NCI-H1436 (cell line): ENCODE measurements at places on chromosomes 1 and 21.
A peak's percentile ranks its signal among the peaks of the same experiment; 100 is the strongest.

DNA sequence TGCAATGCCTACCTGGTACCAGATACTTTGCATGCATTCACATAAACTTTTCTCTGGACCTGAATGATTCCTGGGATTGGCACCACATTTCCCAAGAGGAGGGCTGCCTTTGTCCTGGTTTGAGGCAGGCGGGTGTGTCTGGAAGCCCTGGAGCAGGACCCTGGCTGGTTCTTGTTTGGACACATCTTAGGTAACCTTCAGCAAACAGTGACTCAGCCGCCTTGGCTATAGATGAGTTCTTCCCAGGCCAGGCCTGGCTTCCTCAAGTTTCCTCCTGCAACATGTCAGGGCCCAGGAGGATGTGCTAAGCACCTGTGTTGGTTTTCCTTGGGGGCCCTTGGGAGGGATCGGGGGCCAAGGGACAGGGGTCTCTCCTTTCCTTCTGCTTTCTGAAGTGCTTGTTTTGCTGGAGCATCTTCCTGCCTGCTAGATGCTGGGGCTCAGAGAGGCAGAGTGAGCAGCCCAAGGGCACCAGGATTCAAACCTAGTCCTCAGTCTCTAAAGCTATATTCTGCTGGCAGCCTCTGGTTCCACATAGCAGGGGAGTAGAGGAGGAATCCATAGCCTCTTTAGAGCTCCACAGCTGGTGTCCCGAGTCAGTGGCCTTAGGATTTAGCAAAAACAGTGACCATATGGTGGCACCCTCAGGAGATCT lies 38.2 kb downstream of the PAX7 start:
- DNase-seq: no peak

DNA sequence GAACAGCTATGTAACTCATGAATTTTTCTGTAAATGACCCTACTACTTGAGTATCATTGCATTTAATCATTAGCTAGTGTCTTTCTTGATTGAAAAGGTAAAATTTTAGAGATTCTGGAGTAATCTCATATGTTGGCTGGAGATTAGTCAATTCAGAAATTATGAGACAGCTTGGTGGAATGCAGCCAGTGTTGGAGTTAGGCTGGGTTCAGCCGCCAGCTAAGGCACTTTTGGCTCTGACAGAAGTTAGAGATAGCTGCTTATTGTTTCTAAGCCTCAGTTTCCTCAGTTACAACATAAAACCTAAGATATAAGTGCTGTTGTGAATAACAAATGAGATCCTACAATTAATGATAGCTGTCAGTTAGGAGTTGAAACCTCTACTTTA lies 49.4 kb downstream of the TBCE start:
- DNase-seq: no peak

DNA sequence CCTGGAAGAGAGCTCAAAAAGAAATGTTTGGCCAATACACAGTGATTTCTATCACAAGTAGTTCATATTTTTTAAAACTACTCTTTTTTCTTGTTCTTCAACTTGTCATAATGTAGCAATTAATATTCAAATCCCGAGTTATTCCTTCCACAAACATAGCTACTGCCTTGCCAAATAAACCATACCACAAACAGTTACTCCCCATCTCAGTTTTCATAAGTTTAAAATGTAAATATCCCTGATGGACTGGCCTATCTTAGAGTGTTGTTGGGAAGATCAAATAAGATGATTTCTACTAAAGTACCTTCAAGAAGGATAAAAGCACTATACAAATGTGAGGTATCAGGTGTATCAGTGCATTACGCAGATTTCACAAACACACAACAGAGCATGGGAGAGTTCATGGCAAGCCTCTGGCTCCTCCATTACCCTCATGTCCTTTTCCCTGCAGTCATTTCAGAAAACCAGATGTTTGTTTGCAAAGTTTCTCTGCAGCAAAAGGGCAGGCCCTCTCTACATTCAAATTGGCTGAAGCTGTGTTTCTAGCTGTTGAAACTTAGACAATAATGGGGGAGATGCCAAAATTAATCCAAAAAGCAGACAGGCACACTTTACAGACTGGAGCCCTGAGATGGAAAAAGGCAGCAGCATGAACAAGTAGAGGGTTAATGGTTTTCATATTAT lies 16.1 kb downstream of the WLS start:
- no peak for DNase-seq

DNA sequence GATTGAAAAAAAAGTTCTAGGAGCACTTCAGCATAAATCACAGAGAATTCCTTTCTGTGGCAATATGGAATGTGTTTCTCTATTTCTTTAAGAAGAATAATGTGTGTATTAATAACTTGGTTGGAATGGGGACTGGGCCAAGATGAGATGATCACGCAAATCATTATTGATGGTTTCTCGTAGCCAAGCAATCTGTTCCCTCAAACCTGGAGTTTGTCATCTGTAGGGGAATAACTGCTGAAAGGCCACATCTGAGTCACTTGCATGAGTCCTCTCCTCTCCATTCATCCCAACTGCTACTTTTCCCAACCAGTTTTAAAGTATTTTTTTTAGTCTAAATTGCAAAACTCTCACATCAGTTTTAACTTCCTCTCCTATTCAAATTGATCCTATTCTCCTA lies 480.4 kb downstream of the PLPP3 start:
- no peak for DNase-seq

GRCh38 chr1:17498214-17498613 lies 41.3 kb upstream of the ARHGEF10L start:
- DNase-seq: no peak

DNA sequence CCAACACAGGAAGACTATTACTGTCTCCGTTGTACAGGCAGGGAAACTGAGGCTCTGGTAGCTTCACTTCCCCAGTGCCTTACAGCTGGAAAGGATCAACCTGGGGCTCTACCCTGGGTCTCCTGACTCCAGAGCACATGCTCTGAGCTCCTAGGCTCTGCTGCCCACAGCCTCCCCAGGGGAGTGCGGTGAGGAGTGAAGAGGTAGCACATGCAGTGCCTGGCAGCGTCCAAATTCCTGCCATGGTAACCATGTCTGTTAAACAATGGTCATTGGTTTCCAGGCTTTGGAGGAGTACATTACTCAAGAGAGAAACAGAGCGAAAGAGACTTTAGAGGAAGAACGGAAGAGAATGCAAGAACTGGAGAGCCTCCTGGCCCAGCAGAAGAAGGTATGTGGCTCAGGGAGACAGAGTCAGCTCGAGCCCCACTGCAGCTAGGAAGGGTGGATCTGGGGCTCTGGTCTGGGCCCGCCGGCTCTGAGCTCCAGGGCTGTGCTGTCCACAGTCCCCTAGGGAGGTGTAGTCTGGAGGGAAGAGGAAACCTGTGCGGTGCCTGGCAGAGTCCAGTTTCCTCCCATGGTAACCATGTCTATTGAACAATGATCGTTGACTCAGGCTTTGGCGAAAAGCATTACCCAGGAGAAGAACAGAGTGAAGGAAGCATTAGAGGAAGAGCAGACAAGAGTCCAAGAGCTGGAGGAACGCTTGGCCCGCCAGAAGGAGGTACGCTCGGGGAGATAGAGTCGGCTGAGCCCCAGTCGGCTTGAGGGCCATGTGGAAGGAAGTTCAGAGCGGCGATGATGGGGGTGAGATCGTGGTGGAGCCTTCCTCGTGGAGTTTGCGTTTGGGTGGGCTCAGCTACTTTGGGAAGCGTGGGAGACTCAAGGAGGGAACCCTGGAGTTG lies 64.6 kb upstream of the EFHD2 start:
- no peak for DNase-seq

DNA sequence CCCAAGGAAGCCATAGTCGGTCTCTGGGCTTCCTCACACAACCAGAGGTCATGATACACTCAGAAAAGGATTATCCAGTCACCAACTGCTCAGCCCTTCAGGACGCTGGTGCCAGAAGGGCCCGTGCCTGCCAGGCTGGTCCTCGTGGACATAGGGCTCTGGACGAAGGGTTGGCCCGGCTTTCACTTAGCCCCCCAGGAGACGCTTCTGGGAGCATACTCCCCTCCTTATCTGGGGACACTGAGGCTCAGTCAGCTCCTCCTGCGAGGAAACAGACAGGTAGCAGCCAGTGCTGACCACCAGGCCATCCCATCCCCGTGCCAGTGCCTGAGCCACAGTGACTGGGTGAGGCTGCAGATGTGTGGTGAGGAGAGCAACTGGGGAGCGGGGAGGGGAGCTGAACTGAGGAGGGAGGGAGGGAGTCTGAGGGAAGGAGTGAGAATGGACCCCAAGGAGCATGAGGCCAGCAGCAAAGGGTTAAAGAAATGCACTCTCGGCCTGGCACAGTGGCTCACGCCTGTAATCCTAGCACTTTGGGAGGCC lies 17.9 kb upstream of the LAPTM5 start:
- DNase-seq: no peak

DNA sequence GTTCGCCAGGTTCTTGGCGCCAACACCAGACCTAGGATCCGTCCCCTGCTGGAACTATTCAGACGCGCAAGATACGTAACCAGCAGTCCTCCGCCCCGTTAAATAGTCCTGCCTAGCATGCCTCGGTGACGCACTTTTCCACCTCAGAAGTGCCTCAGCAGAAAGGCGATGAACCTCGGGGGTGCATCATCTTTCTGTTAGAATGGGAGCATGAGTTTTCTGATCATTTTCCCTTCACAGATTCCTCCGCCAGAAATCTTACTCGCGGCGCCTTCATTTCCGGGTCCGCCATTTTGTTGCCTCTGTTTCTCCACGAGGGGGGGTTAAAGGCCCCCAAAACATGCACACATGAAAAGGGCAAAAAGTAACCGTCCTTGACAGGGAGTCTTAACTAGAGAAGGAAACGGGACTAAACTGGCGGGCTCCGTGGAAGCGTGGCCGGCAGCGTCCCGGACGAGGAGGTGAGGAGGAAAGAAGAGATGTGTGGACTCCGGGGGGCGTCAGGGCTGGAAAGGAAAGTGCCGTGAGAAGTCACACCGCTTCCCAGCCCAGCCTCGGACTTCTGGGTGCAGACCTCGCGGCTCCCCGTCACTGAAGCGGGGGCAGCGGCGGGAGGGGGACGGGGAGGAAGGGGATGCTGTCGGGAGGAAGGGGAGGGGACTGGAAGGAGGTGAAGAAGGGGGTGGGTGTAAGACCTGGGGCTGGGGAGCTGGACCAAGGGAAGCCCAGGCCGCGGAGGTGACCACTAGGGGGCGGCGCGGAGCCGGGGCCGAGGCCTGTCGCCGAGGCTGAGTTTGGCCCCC lies at the start of gene GABPB2:
TSS of gene GABPB2 (plus strand) at position 288 of the 803 bp plus-strand sequence. CDS start 17,429 bp downstream, outside the sequence.
- peak; percentile 87 for DNase-seq

GRCh38 chr1:39490596-39491145 lies 765 bp upstream of the BMP8A start:
- DNase-seq: peak; percentile 4

- no peak for DNase-seq
These were observed 25.9 kb downstream of the S100A6 start for GRCh38 chr1:153509729-153510354.

- peak; percentile 37 for DNase-seq
These were observed 65.8 kb downstream of the TRABD2B start for GRCh38 chr1:47931395-47931794.

- DNase-seq: peak; percentile 52
These were observed at the start of gene DVL1 for GRCh38 chr1:1349256-1350012. Gene DVL1, minus strand, starts transcription at chr1:1349418. Its CDS starts 353 bp downstream, at chr1:1349065.

- no peak for DNase-seq
These were observed 28.7 kb upstream of the IPO9 start for GRCh38 chr1:201800246-201800645.

DNA sequence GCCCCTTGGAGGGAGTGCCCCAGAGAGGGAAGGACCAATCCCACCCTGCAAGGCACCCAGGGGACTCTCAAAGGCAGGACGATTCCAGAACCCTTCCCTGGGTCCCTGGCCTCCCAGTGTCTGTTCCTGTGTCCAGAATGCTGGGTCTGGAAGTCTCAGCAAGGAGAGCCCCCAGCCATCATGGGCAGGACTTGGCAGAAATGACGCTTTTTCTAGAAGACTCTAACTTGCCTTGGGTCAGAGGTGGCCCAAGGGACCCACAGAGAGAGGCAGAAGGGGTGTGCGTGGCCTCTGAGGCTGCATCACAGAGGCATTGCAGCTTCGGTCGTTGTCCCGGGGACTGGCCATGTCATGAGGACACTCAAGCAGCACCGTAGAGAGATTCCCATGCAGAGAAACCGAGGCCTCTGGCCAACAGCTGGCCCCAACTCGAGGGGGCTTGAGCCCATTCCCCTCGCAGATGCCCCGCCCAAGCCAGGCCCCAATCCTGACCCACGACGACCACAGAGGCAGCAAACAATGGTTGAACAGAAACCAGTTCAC lies 57.8 kb downstream of the WNT9A start:
- DNase-seq: no peak

DNA sequence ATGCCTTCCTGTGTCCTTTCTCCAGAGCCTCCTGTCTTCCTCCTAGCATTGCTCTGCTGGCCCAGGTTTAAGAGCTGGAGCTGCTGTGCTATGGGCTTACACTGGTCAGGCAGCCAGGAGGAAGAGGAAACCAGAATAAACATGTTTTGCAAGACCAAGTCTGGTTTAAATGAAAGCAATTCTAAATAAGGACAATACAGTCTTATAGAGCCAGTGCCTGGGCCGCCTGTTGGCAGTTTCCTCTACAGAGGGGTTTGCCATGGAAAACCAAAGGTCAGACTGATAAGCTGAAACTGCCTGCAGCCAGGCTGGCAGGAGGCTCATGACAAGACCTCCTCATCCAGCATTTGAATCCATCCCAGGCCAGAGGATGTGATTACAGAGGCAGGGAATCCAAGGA lies 92.9 kb upstream of the FGGY start:
- no peak for DNase-seq

- DNase-seq: no peak
These were observed 64.8 kb downstream of the PRDM2 start for GRCh38 chr1:13764588-13765332.

DNA sequence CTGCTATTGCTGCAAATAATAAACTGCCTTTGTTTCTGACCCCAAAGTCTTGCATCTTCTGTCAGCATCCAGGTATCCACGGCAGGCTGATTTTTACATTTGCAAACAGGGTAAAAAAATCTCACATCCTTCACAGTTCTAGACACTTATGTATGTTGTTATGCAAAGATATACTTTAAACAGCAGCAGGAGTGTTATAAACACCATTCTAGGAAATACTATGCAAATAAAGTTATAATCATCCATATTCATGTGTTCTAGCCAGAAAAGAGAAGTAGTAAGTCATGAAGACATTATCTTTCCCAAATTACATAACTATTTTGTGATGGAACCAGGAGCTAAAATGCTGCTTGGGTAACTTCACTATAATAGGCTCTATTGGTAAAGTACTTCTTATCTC lies 534.2 kb downstream of the LTN1 start:
- DNase-seq: no peak

DNA sequence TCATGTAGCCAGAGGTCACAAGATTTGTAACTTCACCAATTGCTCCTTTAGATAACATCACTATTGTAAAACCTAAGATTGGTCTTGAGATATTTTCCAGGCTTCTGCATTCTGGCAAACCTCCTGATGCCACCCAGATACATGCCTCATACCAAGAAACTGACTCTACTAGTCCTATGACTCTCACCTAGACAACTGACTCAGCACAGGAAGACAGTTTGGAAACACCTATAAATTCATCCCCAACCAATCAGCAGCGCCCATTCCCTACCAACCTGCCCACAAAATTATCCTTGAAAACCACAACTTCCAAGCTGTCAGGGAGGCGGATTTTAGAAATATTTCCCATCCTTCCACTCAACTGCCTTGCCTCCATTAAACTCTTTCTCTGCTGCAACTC lies 2.6 kb downstream of the NME7 start:
- no peak for DNase-seq

GRCh38 chr1:28508435-28508754 lies 2.6 kb downstream of the RCC1 start:
- DNase-seq: no peak
